Fibroblast of pulmonary artery (primary cell): ENCODE measurements at places on chromosomes 5 and 9.

DNA sequence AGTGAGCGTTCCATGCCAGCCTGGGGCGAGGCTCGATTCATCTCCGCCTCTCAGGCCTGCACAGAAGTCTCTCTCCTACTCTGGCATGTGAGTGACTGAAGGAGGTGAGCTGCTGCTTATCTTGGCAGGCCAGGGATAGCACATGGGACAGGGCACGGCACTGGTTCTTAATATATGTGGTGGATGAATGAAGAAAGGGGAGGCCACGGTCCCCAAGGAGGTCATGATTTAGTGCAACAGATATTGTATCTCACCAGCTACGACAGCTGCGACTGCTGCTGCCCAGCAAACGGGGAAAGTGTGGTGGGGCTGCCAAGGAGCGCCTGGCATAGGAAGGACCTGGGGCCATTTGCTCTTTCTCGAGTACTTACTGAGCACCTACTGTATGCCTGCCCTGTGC lies 19.3 kb upstream of the MAPK9 start:
- DNase-seq = no peak

DNA sequence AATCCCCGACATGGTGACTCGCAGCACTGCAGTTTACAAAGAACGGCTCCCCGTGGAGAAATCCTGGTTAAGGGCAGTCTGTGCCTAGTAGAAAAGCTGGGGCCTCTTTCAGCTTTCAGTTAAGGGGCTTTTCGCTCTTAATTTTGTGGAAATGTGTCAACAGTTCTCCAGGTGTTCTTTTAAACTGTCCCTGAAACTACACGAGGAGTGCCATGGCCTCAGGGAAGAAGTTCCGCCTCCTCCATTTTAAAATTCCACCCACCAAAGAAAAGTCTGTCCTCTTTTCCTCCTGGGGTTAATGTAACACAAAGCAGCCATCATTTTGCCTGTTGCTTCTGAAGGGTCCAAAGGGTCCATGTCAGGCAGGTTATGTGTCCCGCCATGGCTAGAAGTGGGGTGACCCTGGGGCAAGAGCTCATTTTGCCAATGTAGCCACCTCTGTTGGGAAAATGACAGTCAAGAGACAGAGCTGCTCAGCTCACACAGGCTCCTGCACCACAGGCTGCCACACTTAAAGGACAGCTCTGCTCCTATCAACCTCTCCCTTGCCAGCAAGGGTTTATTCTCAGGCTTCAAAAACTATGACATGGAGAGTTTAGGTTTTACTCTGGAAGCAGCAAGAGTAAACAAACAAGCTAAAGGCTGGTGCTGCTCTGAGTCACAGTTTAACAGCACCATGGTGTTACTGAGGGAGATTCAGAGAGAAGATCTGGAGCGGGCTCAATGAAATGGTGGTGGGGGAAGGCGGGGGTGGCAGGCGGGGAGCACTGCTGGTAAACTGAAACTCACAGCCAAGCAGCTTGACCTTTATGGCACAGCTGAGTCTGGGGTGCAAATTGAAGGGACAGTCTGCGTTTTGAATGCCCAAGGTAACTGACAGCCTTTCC lies 3.2 kb downstream of the WHRN start:
- DNase-seq = no peak

DNA sequence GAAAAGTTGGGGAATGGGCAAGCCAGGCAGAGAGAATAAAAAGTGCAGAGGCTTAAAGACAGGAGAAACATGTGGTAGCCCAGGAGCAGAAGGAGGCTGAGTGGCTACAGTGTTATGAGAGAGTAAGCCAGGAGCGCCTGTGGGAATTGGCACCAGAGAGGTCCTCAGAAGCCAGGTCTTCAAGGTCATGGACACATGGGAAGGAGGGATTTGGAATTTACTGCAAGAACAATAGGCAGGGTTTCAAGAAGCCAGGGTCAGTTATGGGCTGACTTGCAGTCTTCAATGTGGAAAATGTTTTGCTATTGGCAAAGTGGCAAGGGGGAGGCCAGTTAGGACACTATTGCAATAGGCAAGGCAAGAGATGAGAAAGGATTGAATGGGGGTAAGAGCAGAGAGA lies 29.3 kb downstream of the ERAP1 start:
- DNase-seq = no peak

- DNase-seq = no peak
Measured at GRCh38 chr9:88725300-88726019, 190.5 kb downstream of the NXNL2 start.

GRCh38 chr9:91663858-91664257 lies 240.2 kb upstream of the NFIL3 start:
- DNase-seq = no peak
